Posterior cingulate gyrus (tissue), 11 donors: ENCODE measurements at places on chromosomes 2 and 18.

- no peak for DNase-seq
Measured at GRCh38 chr2:88870267-88870839, 178.9 kb downstream of the RPIA start.

- no peak for DNase-seq
Measured at GRCh38 chr2:195471807-195472206, 185.2 kb upstream of the SLC39A10 start.

DNA sequence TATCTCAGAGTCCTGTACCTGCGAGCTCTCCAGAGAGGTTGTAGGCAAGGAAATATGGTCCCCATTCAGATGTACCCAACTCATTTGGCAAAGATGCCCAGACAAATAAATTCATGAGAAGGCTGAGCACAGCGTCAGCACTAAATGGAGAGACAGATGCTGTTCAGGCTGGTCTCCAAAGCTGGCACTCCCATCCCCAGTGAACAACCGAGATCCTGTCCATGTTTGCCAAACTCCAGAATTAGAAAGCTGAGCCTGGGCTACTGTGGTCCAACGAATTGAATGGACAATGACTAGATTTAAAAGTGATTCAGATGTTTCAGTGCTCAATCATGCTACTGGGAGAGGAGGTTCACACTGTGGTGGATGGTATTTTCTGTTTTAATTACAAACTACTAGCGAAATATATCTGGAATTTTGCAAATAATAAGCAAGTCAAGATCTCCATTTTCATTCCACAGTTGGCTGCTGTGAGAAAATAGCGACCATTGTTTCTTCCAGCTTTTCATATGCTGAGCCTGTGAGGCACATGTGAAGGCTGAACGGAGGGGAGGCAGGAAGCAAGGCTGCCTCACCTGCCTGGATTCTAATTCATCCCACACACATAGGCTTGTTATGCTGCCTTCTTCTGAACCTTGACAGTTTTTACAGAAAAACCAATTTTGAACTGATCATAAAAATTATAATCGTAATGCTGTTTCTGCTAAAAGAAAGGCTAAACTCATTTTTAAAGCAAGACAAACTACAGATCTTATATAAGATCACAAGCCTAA is 22.6 kb upstream of the DAPL1 start:
- no peak for DNase-seq

DNA sequence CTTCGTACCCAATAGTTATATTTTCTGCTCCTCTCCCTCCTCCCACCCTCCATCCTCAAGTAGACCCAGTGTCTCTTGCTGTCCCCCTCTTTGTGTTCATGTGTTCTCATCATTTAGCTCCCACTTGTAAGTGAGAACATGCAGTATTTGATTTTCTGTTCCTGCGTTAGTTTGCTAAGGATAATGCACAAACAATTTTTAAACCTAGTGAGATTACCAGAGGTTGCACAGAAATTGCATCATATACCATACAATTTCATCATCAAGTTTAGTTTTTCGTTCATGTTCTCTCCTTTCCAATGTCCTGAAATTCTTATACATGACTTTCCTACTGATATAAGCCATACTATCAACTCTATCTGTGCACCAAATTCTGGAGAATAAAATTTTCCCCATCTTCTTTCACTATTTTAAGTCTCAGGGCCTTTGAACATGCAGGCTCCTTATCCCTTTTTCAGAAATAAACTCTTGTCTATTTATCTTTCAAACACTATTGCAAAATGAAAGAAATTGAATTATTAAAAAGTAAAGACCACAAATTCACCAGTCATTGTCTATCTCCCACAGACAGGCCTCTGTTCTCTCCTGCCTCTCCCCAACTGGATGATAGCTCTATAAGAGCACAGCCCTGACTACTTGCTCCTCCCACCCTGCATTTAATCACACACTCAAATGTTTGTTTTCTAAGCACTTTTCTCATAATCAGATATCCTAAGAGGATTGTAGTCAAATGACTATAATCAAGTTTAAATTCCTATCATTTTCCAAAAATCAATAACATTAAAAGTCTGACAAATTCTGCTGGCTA is 27.2 kb upstream of the B4GALT6 start:
- no peak for DNase-seq
